ENCODE measurements at places on chromosomes 2 and 18.
A peak's percentile ranks its signal among the peaks of the same experiment; 100 is the strongest.

- no peak for DNase-seq
Measured at GRCh38 chr2:16406496-16407289, 258.9 kb downstream of the CYRIA start.

GRCh38 chr2:217669831-217670230 is 333.0 kb downstream of the TNS1 start:
- DNase-seq = no peak

DNA sequence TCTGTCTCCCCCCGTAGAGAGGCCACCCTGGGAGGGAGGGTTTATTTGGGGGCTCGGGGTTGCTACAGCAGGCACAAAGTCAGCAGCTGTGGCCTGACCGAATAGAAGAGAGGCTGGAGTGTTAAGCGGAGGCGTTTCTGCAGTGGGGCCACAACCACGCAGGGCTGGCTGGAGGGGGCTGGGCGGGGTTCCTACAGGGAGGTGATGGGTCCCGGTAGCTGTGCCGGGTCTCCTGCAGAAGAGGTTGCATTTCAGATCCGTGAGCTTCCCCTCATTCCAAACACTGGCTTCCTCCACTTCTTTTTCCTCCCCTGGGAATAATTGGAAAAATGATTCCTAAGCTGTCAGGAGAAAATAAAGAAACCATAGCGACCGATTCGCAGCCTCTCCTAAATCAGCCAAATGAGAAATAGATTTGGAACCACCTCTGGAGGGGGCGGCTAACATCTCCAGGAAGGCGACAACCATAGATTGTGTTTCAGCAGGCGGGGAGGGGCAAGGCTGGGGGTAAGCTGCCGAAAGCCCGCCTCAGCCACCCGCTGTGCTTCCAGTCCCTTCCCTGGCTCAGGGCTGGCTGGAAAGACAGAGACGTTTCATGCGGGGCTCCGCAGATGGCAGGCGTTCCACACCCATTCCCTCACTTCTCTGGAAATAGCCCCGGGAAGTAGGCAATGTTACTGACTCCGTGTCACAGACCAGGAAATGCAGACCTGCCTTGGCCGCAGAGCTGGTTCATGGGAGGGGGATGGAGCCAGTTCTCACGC is 85.6 kb upstream of the TAF1B start:
- DNase-seq = peak; percentile 45

- DNase-seq = no peak
Measured at GRCh38 chr2:16653799-16654198, 11.8 kb downstream of the CYRIA start.

GRCh38 chr2:8659092-8659734 is 22.6 kb upstream of the ID2 start:
- no peak for DNase-seq

- no peak for DNase-seq
Measured at GRCh38 chr2:86037141-86037794, 68.4 kb downstream of the POLR1A start.

- peak; percentile 87 for DNase-seq
Measured at GRCh38 chr2:28336264-28336980, 56.2 kb upstream of the FOSL2 start.

- no peak for DNase-seq
Measured at GRCh38 chr18:46062781-46063180, 9.3 kb downstream of the PSTPIP2 start.

DNA sequence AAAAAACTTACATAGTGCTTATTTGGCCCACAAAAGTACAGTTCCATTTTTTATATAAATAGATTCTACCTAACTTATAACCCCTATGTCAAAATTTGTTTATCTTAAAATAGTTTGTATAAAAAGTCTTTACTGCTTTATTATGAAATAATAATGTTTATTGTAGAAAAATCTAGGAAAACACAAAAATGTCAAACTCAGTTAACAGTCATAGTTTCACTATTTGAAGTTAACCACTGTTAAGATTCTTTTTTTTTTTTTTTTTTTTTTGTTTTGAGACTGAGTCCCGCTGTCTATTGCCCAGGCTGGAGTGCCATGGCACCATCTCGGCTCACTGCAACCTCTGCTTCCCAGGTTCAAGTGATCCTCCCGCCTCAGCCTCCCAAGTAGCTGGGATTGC is 26.5 kb upstream of the ABI2 start:
- DNase-seq = no peak

DNA sequence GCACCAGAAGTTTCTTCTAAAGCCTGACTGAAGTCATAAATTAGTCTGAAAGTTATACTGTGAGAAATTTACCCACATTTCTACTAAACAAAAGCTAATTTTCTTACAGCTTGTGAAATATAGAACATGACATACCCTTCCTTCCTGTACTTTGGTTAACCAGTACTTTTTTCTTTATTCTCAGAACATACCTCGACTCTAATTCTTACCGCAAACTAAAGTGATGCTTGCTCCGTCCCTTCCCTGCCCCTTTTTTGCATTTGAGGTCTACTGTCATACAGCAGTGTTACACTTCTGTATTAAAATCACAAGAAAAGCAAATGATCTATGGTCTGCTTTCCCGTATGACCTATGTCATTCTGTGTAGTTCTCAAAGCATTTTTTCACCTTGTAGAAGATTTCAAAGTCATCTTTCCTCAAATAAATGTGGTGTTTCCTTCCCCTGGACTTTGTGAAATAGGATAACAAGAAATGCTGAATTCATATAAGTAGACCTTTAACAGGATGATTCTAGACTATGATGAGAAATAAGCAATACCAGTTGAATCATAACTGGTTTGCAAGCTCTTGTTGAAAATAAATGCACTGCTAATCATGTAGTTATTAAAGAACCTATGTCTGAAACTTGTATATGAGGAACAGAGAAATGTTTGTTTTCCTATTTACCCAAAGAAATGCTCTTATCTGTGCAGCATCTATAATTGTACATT is 30.4 kb downstream of the CYTIP start:
- no peak for DNase-seq

GRCh38 chr18:56312551-56313335 is 325.6 kb downstream of the TXNL1 start:
- DNase-seq = no peak

GRCh38 chr2:218899147-218899546 is 18.5 kb downstream of the WNT10A start:
- no peak for DNase-seq

- no peak for DNase-seq
Measured at GRCh38 chr18:78607221-78607620, 372.4 kb upstream of the SALL3 start.

GRCh38 chr2:120220756-120221155 is 2.4 kb downstream of the TMEM185B start:
- no peak for DNase-seq

DNA sequence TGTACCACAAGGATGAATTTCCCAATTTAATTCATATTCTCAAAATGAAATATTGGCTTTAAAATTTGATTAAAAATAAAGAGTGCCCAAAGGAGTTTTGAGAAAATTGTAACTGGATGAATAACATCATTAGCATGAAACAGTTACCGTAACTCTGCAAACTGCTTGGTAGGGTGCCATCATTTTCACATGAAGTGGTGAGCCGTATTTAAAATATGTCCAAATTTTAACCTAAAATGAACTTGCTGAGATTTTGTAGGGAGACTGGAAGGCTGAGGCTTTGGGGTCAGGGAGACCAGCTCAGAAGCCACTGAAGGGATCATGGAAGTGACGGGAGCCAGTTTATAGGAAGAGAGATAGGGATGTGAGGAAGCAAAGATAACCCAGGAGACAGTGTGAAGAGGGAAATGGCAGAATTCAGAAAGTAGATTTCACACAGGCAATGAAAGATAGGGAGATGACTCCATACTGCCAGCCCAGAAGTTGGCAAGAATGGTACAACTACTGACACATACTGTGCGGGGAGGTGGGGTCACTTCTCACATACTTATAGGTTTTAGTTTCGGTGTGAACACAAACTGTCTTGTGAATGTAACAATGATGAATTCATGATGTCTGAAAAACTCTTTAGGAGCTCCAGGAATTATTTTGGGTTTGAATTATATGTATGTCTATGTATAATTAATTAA is 53.8 kb downstream of the EFEMP1 start:
- no peak for DNase-seq

GRCh38 chr18:54090856-54091255 is 133.6 kb downstream of the MBD2 start:
- DNase-seq = no peak

DNA sequence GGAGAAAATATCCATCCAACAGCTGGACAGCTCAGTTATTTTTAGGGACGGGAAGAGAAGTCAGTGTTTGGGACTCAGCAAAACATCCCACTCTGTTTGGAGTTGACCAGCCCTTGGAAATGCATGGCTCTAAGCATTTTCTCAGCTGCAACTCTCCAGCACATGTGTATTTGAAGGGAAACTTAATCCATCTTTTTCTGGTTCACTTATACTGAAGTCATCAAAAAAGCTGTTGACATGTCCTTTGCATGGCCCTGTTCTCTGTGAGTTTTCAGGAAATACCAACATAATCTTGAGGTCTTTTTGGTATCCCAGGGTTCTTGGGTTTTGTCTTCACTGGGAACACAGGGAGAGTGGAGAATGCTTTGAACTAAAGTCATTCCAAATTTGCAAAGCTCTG is 91.9 kb upstream of the CELF4 start:
- DNase-seq = no peak

DNA sequence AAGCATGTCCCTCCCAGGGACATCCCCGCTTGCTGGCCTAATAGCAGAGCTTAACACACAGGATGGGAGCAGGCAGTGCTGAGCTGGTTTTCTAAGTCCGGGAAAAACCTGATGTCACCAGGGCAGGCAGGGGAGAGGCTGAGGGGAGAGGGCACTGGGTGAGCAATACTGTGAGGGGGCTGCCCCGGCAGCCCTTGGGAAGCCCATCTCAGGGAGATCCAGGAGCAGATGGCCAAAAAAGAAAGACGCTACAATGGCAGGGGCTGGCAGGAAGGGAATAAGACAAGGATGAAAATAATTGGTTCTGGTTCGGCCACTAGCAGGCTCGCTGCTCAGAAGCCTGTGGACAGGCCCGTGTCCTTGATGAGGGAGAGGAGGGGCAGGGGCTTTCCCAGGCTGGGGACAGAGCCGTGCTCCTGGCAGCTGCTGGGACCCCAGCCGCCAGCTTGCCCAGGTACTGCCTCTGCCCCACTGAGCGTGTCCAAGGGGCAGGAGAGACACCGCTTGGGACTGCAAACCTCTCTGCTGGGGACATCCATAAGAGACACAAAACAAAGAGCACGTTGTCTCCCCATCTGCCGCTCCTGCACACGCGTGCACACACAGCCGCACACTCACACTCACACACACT is 30.2 kb downstream of the SMAD7 start:
- DNase-seq = no peak

DNA sequence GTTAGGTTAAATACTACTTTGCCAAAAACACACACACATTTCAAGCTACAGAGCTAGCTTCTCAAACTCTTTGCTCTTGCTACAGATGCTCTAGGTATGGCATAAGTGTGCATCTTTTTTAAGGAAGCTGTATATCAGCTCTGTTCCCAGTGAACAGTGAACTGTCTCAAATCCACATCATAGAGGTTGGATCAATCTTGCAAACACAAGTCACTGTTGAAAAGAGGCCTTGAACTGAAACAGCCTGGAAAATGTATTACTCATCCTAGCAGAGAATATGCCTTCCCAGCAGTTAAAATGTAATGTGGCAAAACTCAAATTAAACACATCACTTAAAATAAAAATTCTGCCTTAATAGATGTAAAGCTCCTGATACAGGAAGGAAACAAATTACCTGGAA is 151.8 kb downstream of the WDPCP start:
- no peak for DNase-seq

DNA sequence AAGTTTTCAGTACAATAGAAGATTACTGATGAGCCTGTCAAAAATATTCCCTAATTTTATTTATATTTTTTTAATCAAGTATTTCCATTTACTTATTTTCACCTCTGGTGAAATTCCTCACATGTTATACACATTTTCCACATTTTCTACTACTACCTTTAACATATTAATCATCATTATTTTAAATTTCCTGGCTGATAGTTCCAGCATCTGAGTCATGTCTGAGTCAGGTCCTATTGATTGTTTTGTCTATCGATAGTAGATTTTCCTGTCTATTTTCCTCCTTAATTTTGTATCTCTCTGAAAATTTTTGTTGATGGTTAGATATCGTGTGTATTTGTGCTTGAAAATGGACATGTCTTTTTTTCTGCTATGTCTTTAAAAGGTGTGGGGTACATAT is 211.8 kb upstream of the DSEL start:
- no peak for DNase-seq

DNA sequence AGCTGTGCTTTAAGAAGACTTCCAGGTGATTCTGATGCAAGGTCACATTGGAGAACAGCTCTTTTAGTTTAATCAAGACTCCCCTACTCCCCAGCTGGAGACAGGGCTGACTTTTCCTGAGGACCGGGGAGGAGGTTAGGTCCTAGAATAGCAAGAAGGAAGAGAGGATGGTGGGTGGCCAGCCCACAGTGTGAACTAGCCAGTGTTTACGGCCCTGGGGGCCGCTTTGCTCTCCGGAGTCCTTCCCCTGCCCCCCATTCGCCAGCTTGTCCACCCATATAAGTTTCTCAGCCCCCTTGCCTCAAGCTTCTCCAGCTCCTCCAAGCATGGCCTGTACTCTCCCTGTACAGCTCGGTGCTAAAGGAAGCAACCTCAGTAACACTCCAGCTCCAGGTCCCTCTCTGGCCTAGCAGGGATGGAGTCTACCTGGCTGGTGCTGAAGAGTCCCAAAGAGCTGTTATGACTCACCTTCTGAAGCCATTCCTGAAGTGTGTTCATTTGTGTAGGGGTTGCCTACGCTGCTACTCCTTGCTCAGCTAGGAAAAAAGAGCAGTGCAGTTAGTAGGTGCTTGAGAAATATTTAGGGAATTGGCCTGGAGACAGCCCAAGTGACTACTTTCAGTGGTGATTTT is 7.9 kb downstream of the INPP4A start:
- no peak for DNase-seq

- DNase-seq = no peak
Measured at GRCh38 chr2:73225513-73226360, 7.3 kb downstream of the PRADC1 start.

DNA sequence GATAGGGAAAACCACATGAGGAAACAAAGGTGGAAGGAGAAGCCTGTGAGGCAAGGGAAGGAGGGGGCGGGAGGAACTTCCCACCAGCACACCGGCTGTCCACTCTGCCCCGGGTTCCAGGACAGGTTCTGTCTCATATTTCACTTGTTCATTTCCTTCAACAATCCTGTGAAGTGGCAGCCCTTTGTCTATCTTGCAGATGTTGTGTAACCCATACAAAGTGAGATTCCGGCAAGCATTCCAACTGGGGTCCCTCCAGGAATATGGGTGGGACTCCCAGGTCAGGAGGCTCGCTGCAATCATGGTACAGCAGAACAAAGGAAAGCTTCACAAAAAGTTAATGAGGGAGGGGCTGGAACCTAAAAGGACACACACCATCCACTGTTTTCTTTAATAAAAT is 271.3 kb upstream of the PXDN start:
- peak; percentile 80 for DNase-seq

GRCh38 chr2:172986040-172986439 is 89.6 kb upstream of the MAP3K20 start:
- no peak for DNase-seq

DNA sequence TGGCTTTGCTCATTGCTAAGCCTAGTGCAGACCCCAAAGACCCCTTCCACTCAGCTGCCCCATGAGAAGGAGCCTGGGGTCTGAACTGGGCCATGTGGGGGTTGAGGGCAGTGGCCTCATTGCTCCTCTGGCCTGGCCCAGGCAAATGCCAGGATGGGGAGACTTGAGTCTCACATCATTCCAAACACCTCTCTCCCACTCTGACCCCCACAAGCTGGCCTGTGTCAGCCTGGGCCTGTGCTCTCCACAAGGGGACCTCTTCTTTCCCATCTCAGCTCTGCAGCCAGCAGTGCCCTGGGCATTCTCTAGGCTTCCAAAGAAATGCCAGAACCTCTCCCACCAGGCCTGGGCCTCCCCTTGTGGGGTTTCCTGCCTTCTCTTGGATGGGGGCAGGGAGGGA is 45.8 kb upstream of the OTOF start:
- DNase-seq = no peak

All from NCI-H524 (cell line).